ENCODE measurements at places on chromosomes 2 and 18. TPM values are rescaled to one million over a fixed set of nuclear protein-coding genes. Genes with fewer than 3 reads are reported as not detected.

- ATAC-seq: no peak
- H3K27ac ChIP-seq: no peak overlapping the region
- no peaks in the 10 kb centered on the region for H3K4me1 ChIP-seq
- H3K4me3 ChIP-seq: no peak overlapping the region
- peaks cover 14% of the 10 kb centered on the region for H3K27me3 ChIP-seq
- H3K36me3 ChIP-seq: no peaks in the 10 kb centered on the region
These were observed 6.7 kb downstream of the MYO7B start for GRCh38 chr2:127542231-127542630.

DNA sequence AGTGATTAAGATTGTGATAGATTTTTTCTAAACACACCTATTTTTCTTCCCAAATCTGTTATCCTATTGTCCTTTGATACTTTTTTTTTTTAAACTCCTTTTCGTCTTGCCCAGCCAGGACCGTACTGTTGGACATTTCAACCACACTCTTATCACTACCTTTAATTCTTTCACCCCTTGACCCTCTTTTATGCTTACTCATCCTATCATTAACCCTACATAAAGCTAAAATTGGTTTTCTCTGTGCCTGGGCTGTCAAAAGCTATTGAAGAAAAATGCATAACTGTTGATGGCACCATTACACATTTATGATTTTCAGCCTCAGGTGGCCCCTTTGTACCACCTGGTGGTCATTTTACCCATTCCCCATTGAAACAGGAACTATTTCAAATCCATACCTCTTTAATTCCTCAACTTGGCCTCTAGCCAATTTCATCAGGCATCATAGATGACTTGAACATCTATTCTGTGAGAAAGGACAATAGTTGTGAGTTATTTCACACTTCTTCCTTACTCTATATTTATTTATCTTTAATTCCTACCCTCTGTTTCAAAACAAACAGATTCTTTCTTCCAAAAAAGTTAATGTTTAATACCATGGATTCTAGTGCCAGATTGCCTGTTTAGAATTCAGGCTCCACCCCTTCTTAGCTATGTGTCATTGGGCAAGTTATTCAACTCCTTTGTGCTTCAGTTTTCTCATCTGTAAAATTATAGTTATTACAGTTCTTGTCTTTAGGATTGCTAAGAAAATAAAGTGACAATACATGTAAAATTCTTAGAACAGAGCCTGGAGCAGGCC is 258.6 kb downstream of the CAMKMT start:
- no peaks in the 10 kb centered on the region for H3K27me3 ChIP-seq
- no peaks in the 10 kb centered on the region for H3K4me1 ChIP-seq
- H3K36me3 ChIP-seq: no peaks in the 10 kb centered on the region
- H3K4me3 ChIP-seq: no peak overlapping the region

DNA sequence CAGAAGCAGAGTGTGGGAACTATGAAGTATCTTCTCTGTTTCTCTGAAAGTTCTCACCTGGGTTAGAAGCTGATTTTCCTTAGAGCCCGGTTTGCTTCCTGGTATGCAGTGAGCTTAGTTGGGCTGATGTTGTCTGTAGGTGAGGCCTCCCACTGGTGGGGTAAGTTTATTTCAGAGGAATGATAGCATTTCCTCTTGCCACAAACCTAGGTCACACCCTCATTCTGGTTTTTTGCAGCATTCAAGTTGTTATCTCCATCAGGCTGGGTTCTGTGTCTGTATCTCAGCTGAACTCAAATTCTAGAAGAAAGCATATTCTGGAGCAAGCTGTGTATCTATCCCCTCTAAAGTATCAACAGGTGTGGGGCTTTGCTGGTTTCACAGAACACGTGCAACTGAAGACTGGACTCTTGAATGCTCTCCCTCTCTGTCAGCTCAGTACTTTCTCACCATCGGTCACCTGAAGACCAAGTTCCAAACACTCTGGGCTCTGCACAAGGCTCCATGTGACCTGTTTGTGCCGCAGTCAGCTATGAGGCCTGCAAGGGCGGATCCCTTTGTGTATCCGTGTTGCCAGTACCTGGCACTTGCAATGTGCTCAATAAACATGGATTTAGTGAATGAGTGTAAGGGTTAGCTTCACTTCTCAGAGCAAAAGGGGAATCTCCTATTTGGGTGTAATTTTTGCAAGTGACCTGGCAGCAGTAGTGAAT is 49.5 kb upstream of the MBOAT2 start:
- H3K27ac ChIP-seq: no peak overlapping the region
- peaks cover 5% of the 10 kb centered on the region for H3K27me3 ChIP-seq
- H3K4me3 ChIP-seq: no peak overlapping the region
- no peaks in the 10 kb centered on the region for H3K4me1 ChIP-seq
- H3K36me3 ChIP-seq: no peaks in the 10 kb centered on the region
- no peak for ATAC-seq

GRCh38 chr2:84450288-84451227 is 8.5 kb downstream of the SUCLG1 start:
- peaks cover 15% of the 10 kb centered on the region for H3K4me1 ChIP-seq
- H3K27me3 ChIP-seq: no peaks in the 10 kb centered on the region
- no peak overlapping the region for H3K4me3 ChIP-seq
- no peak for ATAC-seq
- peaks cover 49% of the 10 kb centered on the region for H3K36me3 ChIP-seq

DNA sequence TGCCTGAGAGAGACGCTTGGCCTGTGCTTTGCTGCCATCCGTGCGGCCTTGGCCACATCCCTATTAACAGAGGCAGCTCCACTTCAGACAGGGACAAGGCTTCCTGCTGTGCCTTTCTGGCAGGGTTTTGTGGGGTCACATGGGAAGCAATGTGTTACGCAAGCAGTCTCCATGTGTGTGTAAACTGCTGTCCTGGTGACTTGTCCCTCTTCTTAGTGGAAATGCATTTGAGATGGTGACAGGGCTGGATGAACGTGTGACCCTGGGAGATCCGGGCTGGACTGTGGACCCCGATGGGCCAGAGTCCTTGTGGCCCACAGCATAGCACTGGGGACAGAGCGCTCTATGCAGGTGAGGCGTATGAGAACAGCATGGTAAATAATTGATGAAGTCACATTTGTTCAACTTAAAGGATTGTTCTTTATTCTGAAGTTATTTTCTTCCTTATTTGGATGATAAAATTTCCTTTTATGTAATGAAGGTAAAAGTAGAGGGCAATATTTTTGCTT is 23.2 kb downstream of the ASB1 start:
- H3K27ac ChIP-seq: no peak overlapping the region
- H3K4me3 ChIP-seq: no peak overlapping the region
- H3K27me3 ChIP-seq: no peaks in the 10 kb centered on the region
- no peak for ATAC-seq
- peaks cover 6% of the 10 kb centered on the region for H3K4me1 ChIP-seq

DNA sequence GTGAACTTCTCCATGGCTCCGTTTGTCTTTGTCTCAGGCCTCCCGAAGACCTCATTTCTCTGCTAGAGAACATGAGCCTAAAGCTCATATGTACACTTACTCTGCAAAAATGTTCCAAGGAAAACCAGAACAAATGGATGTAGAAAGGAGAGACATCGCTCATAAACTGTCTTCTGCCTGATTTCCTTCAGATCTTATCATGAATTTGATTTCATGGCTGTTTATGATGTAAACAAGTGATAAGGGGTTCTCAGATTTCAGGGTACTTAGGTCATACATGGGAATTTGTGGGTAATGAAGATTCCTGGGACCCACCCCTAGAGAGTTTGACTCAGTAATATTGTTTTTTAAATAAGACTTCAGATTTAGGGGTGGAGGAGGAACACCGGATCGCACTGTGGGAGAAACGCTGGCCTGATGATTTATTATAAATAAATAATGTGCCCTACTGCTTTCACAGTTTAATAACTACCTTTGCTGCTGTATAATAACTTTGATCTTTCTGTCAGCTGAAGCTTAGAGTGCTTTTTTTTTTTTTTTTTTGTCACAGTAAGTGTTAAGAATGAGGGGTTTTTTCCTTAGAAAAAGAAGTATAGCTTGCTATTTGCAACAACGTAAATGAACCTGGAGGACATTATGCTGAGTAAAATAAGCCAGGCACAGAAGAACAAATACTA is 14.9 kb downstream of the AOX1 start:
- no peak overlapping the region for H3K27ac ChIP-seq
- peaks cover 13% of the 10 kb centered on the region for H3K27me3 ChIP-seq
- H3K36me3 ChIP-seq: no peaks in the 10 kb centered on the region

DNA sequence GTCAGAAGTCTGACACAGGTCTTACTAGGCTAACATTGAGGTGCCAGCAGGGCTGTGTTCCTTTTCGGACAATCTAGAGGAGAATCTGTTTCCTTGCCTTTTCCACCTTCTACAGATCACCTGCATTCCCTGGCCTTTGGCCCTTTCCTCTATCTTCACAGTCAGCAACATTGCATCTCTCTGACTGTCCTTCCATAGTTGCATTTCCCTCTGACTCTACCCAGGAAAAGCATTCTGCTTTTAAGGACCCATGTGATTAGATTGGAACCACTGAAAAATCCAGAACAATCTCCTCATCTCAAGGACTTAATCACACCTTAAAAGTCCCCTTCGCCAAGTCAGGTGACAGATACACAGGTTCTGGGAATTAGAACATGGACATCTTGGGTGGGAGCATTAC is 181.5 kb downstream of the SLC8A1 start:
- H3K36me3 ChIP-seq: no peaks in the 10 kb centered on the region
- no peak overlapping the region for H3K27ac ChIP-seq
- H3K4me3 ChIP-seq: no peak overlapping the region
- H3K4me1 ChIP-seq: no peaks in the 10 kb centered on the region

- no peak overlapping the region for H3K27ac ChIP-seq
- H3K4me1 ChIP-seq: no peaks in the 10 kb centered on the region
- no peaks in the 10 kb centered on the region for H3K36me3 ChIP-seq
These were observed 979.5 kb upstream of the CELF4 start for GRCh38 chr18:38545071-38545470.

- H3K4me1 ChIP-seq: no peaks in the 10 kb centered on the region
- H3K27ac ChIP-seq: no peak overlapping the region
- H3K4me3 ChIP-seq: no peak overlapping the region
- ATAC-seq: no peak
- H3K36me3 ChIP-seq: no peaks in the 10 kb centered on the region
- peaks cover 4% of the 10 kb centered on the region for H3K27me3 ChIP-seq
These were observed 73.7 kb downstream of the PTGR3 start for GRCh38 chr18:75135158-75135725.

- H3K36me3 ChIP-seq: no peaks in the 10 kb centered on the region
- H3K27ac ChIP-seq: no peak overlapping the region
- ATAC-seq: no peak
- no peaks in the 10 kb centered on the region for H3K27me3 ChIP-seq
These were observed 9.2 kb downstream of the ALLC start for GRCh38 chr2:3667151-3667631.

DNA sequence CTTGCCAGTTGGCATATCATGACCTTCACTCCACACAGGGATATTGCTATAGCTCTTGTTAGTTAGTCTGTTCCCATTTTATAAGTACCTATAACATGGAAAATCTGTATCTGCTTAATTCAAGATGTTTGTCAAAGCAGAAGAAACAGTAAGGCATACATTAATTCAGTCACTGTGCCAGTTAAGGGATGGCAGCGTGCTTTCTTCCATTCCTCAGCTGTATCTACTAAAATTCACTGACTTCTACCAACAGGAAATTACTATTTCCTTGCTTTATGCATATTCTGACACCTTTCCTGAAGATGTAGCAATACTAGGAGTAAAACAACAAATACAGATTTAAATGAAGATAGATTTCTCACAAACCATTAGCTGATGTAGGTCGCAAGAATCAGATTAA is 59.9 kb downstream of the RNF152 start:
- no peaks in the 10 kb centered on the region for H3K27me3 ChIP-seq
- H3K4me3 ChIP-seq: peak overlapping the region; percentile 28
- no peak for ATAC-seq
- no peaks in the 10 kb centered on the region for H3K36me3 ChIP-seq
- no peak overlapping the region for H3K27ac ChIP-seq

DNA sequence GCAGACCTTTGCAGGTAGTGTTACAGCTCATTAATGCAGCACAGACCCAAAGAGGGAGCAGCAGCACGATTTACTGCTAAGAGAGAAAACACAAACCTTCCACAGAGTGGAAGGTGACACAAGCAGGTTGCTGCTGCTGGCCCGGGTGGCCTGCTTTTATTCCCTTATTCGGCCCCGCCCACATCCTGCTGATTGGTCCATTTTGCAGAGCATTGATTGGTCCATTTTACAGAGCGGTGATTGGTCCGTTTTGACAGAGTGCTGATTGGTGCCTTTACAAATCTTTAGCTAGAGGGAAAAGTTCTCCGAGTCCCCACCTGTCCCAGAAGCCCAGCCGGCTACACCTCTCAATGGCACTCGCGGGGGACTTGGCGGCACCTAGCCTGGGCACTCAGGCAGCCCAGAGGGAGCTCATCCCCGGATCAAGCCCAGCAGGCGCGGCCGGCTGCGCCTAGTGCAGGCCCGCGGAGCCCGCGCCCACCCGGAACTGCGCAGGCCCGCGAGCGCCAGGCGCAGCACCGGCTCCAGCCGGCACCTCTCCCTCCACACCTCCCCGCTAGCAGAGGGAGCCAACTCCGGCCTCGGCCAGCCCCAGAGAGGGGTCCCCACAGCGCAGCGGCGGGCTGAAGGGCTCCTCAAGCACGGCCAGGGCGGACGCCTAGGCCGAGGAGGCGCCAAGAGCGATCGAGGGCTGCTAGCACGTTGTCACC is 825.6 kb upstream of the HS6ST1 start:
- no peak overlapping the region for H3K27ac ChIP-seq
- H3K27me3 ChIP-seq: no peaks in the 10 kb centered on the region
- no peaks in the 10 kb centered on the region for H3K36me3 ChIP-seq
- no peaks in the 10 kb centered on the region for H3K4me1 ChIP-seq
- H3K4me3 ChIP-seq: no peak overlapping the region

DNA sequence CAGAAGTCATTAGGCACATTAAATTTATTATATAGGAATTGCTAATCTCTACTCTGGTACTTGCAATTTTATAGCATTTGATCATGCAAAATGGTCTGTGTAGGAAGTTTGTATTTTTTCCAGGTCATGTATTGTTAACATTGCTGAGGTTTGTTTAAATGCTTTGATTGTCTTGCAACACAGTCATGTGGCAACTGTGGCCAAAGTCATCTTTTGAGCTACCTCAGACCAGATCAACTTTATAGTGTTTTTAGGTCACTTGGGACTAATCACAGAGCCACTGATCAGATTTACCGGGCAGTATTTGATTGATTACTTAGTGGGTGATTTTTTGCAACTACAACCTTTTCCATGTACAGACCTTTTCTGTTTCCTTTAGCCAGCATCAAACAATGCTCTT is 3.7 kb downstream of the SERPINB5 start:
- H3K4me1 ChIP-seq: no peaks in the 10 kb centered on the region
- no peak for ATAC-seq
- no peaks in the 10 kb centered on the region for H3K36me3 ChIP-seq
- H3K27me3 ChIP-seq: peaks cover 36% of the 10 kb centered on the region
- no peak overlapping the region for H3K27ac ChIP-seq

- no peaks in the 10 kb centered on the region for H3K36me3 ChIP-seq
- H3K4me3 ChIP-seq: no peak overlapping the region
- no peak for ATAC-seq
These were observed 101.5 kb downstream of the TEX51 start for GRCh38 chr2:127000194-127000593.

GCG gene
- not detected for total RNA-seq

MYO5B gene
- not detected for total RNA-seq

OTX1 gene
- total RNA-seq: not detected

TDRD15 gene
- total RNA-seq: not detected

MAP2 gene
- 0.24 TPM for total RNA-seq

GPR17 gene
- total RNA-seq: not detected
